Breast epithelium (tissue), 4 donors: ENCODE measurements at places on chromosomes 1 and 21.

GRCh38 chr1:6824665-6825368 is 39.6 kb downstream of the CAMTA1 start:
- no peak for DNase-seq

DNA sequence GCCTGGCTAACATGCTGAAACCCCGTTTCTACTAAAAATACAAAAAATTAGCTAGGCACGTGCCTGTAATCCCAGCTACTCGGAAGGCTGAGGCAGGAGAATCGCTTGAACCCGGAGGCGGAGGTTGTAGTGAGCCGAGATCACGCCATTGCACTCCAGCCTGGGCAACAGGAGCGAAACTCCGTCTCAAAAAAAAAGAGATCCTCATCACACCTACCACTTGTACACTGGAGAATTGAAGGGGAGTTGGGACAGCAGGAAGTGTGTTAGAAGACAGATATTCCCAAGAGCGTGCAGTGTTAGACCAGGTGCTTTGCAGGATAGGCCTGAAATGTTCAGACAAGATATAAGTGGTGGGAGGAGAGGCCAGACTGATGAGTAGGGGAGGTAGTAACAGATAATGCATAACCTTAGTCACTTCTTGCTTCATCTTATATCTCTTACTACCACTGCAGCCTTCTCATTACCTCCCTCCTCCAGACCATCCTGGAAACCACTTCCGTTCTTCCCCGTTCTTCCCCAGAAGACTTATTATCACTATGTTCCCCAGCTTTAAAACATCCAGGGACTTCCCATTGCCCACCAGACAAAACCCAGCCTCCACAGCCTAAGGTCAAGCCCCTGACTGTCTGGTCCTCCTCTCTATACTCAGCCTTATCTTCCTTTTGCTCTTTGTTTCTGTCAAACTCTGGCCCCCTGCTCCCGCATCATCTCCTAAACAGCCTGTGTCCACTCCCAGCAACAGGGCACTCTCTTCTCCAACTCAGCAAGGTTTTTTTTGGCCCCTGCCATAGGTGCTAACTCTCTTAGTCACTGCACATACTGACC is 21.3 kb downstream of the FAM20B start:
- DNase-seq, result no peak

DNA sequence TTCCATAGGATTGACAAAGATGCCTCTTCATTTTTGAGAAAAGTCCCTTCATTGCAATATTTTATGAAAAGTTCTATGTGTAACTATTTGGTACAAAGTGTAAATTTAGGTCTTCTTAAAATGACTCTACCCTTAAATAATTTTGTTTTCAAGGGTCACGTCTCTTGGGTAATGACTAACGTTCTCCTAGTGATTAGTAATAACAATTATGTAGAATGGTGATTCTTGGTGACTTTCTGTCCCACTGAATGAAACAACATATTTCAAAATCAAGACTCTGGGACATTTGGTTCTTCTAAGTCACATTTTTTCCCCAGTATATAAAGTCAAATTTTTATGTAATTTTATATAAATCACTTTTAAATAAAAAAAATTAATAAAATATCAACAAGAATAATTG is 277.5 kb upstream of the ADAMTS5 start:
- DNase-seq, result no peak

- DNase-seq, result no peak
Observed at GRCh38 chr1:18764362-18764761, 95.1 kb downstream of the TAS1R2 start.

DNA sequence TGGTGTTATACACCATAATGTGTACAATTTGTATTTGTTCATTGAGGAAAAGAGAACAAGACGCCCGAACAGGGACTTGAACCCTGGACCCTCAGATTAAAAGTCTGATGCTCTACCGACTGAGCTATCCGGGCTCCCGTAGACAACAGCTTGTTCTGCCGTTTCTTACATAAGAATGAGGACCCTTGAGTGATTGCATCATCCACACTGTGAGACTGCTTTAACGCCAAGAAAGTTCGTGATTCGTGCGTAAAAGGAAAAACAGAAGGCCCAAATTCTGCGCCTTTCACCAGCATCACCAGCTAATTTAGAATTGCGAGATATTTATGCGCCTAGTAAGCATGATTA is 9.3 kb upstream of the MDM4 start:
- DNase-seq, result peak; percentile 86

- DNase-seq, result no peak
Observed at GRCh38 chr1:235465066-235465465, 39.2 kb downstream of the B3GALNT2 start.

- no peak for DNase-seq
Observed at GRCh38 chr21:32182449-32182848, 96.4 kb downstream of the MIS18A start.

DNA sequence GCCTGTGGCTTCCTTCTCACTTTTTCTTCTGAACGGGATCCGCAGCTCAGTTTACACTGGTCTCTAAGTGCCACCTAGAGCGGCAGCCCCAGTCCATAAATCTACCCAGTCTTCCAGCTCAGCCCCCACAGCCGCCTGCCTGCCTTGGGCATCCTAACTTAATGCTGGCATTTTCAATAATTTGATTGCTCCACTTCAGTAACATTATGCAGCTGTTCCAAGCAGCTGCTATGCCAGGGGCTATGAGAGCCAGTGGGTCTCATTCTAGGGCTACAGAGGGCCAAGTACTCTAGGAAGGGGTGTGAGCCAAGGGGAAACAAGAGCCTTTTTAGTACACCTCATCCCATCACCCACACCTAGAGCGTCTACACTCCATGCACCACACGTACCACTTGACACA is 48.4 kb upstream of the COA6 start:
- DNase-seq, result no peak

GRCh38 chr21:32056791-32057190 is 184.0 kb downstream of the HUNK start:
- no peak for DNase-seq

- DNase-seq, result no peak
Observed at GRCh38 chr1:107404756-107405155, 263.9 kb downstream of the NTNG1 start.

GRCh38 chr1:10429868-10430215 is 391 bp upstream of the CENPS start:
- DNase-seq, result no peak

- no peak for DNase-seq
Observed at GRCh38 chr1:155884982-155885381, 25.6 kb downstream of the SYT11 start.

GRCh38 chr1:29209173-29209572 is 21.6 kb downstream of the MECR start:
- DNase-seq, result no peak

GRCh38 chr1:6423321-6423999 is 1.1 kb upstream of the ESPN start:
- peak; percentile 74 for DNase-seq

DNA sequence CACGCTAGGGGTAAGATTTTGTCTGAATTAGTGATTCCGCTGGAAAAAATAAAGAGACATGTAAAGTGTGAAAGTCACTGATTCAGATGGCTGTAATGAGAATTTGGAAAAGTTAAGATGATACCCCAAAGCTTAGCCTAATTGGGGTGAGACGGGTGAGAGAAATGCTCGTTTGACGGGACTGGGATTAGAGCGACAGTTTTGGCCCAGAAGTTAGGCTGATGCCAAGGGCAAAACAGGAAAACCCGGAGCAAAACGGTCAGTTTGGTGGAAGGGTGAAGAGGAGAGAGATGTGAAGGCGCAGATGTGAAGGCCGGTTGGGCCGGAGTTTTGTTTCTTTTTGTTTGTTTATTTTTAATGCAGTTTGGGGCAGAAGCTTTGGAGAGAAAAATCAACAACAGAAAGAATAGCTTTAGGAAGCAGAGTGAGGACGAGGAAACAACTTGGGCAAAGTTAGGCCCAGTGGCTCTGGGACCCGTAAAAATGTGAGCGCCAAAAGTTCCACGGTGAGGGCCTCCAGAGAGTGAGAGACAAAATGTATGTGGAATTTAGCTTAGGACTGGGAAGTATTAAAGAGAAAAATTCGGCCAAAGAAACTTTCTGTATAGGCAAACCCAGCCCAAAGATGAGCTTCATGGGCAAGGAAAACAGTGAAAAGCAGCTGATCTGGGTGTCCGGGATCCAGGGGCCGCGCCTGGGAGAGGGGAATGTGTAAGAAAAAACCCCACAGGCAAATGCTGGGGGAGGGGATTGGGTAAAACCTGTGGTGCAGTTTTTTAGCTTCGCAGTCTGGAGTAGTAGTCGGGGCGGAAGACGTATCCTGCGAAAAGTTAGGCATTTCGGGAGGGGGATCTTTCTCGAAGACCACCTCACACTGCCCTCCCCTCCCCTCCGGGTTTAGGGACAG is 1.2 kb downstream of the DMRTA2 start:
- DNase-seq, result no peak

- no peak for DNase-seq
Observed at GRCh38 chr1:211751438-211751837, 76.0 kb upstream of the NEK2 start.

DNA sequence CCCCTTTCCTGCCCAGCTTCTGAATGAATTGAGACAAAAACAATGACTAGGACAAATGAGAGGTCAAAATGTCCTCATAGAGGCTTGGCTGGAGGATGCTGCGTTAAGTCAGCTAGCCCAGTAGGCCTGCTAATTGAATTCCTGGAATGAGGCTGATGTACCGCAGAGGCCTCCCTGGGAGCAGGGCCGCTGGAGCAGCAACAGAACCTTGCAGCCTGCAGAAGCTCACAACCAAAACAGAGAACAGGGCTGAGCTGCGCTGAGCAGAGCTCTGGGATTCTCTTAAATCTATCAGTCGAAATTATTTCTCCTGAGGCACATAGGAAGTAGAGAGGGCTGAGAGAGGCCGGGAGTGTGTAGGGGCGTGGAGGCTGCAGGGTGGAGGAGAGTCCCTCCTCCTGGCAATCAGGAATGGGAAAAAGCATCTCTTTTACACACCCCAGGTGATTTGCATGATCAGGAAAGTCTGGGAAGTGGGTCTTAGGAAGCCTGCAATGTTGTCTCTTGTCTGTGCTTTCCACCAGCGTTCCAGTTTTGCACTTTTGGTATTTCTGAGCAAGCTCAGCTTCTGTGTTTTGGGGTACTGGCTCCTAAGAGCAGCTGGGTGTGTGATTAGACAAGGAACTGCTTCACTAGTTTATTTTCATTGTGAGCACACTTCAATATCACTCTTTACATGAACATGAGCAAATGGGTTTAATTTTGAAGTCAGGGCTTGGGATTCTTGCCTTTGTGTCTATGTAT is 66.5 kb downstream of the RYR2 start:
- DNase-seq, result no peak

GRCh38 chr1:30242722-30243457 is 480.5 kb downstream of the MATN1 start:
- no peak for DNase-seq

GRCh38 chr1:199784138-199784895 is 243.2 kb upstream of the NR5A2 start:
- DNase-seq, result no peak

GRCh38 chr1:84350104-84350503 is 48.2 kb upstream of the DNASE2B start:
- DNase-seq, result no peak

- no peak for DNase-seq
Observed at GRCh38 chr1:67479146-67479891, 49.1 kb upstream of the SERBP1 start.

DNA sequence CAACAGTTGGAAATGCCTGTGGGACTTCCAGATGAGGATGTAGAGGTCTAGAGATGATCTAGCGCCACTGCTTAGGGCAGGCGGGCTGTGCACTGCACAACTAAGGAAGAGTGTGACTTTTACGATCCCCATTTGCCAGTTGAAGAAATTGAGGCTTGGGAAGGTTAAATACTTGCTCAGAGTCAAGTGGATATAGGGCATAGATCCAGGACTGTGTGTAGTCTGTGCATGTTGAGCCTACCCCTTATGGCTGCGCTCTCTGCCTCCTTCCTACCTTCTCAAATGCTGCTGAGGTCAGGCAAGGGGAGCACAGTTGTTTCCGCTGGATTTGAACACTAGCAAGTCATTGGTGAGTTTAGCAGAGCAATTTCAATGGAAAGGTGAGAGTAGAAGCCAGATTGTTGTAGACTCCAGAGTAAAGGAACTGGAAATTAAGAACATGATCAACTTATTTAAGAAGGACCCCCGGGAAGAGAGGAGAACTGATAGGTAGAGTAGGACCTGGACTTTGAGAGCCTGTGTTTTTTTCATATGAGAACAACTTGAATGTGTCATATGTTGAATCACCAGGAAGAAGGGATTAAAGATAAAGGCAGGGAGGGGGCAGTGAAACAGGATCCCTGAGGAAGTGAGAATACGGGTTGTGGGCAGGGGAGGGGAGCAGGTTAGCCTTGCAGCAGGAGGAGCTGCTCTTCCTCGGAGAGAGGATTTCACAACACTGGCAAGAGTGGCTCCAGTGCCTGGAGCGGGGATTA is 2.7 kb downstream of the CAPN2 start:
- no peak for DNase-seq
